H1 (cell line): ENCODE measurements at places on chromosomes 2 and 18.

DNA sequence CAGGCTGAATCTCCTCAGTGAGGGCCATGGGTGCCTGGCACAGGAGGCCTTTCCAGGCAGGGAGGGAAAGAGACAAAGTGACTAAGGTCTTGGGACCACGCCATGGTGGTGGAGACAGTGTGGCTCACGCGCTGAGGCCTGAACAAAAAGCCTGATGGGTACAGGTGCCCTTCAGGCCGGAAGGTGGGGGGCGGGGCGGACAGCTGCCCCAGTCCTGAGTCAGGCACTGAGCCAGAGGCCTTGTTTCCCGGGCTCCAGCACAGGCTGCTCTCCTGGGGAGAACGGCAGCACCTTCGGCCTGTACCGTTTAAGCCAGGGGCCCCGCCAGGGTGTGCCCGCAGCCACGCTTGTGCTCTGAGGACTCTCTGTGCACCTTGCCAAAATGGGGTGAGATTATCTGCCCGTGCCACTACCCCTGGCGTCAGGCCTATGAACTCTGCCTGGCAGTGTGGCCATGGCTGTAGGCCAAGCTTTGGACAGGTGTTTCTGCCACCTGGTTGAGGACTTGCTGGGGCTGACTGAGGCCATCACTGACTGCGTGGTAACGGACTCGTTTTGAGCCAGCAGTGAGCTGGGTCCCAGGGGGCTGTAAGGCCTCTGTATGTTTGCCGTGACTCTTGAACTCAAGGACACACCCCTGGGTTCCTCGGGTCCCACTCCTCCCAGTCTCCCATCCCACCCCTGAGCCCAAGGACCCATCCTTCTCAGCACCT lies 31.7 kb upstream of the DNMT3A start:
- H3K4me1 ChIP-seq = peaks cover 12% of the 10 kb centered on the region; the same call in 1 of the 2 replicates
- no peak overlapping the region for H3K4me3 ChIP-seq
- no peaks in the 10 kb centered on the region for H3K36me3 ChIP-seq
- no peak overlapping the region for H3K27ac ChIP-seq
- DNase-seq = no peak

DNA sequence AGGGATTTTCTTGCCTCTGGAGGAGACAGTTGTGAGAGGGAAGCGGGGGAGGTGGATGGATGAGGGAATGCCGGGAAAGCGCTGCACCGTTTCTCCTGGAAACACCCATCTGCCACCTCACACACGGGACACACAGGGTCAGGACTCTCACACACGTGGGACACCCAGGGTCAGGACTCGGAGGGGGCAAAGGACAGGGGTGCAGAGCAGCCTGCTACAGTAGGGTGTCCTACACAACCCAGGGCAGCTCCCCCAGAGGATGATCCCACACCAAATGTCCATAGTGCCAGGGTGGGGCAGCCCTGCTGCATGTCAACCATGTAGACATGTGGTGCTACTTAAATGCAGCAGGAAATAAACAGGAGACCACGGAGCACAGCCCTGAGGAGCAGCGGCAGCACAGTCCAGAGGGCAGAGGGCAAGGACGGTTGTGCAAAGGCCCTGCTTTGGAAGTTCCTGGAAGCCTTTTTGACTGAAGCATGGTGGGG lies 5.1 kb downstream of the RAMP1 start:
- DNase-seq = no peak
- no peaks in the 10 kb centered on the region for H3K36me3 ChIP-seq
- H3K27me3 ChIP-seq = peaks cover 15% of the 10 kb centered on the region
- no peak overlapping the region for H3K4me3 ChIP-seq
- no peak overlapping the region for H3K27ac ChIP-seq

GRCh38 chr2:40359811-40360210 lies 92.1 kb downstream of the SLC8A1 start:
- H3K36me3 ChIP-seq = no peaks in the 10 kb centered on the region
- H3K4me1 ChIP-seq = no peaks in the 10 kb centered on the region
- no peak for DNase-seq
- no peaks in the 10 kb centered on the region for H3K27me3 ChIP-seq

DNA sequence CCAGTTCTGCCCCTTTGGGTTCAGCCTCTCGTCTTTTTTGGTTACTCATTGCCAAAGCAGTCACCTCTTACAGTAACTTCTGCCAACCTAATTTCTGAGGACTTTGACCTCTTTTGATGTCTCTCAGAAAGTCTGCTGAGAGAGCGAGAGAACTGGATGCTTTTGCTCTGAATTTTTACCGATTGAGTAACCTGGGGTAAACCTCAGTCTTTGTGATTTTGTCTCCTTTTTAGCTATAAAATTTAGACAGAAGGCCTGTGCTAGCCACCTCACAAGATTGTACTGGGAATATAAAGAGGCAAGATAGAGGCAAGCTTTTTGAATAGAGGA lies 34.8 kb upstream of the IL1R1 start:
- H3K27me3 ChIP-seq = no peaks in the 10 kb centered on the region
- no peaks in the 10 kb centered on the region; the same call in 1 of the 2 replicates for H3K4me1 ChIP-seq
- H3K27ac ChIP-seq = no peak overlapping the region
- no peak for DNase-seq

- no peaks in the 10 kb centered on the region for H3K27me3 ChIP-seq
- H3K4me1 ChIP-seq = peaks cover 4% of the 10 kb centered on the region
- H3K4me3 ChIP-seq = no peak overlapping the region
Observed at GRCh38 chr2:234678711-234679110, 181.8 kb upstream of the ARL4C start.

DNA sequence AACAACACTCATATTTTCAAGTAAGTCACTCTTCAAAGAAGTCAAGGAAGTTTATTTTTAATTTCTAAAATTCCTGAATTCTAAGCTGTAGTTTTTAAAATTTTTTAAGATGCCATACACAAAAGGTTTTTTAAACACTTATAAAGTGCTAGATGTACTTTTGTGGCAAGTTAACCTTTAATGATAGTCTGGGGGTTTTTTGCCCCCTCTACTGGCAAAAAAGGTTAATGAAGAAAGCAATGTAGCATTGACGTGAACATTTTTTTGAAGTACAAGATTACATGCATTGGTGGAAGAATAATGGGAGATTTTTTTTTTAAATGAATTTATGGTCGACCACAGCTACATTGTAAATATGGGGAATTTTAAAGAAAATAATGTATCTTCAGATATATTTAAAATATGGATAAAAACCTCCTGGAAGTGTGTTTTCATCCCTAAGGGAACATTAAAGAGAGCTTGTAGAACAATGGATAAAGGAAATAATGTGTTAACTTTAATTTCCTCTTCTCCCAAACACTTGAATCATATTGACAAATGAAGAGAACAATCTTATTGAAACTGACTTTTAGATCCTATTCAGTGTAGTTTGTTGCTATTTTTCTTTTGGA lies 12.6 kb downstream of the ITPRID2 start:
- H3K36me3 ChIP-seq = no peaks in the 10 kb centered on the region; the same call in 1 of the 2 replicates
- H3K4me1 ChIP-seq = no peaks in the 10 kb centered on the region
- DNase-seq = no peak
- H3K27ac ChIP-seq = no peak overlapping the region

DNA sequence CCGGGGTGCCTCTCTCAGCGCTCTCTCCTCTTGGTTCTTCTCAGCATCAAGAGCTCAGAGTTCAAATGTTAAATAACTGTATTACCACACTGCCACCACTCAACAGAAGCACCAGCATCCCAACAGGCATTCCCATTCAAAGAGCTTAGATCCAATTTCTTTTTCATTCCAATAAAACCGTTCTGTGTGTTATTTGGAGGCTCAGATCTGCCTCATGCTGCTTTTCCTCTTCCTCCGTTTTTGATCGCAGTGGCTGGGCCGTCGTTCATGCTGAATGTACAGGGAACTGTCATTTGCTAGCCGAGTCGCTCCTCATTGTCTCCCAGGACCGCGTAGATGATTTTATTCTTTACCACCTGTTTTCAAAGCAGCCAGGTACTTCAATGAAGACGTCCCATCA lies 798.9 kb upstream of the SALL3 start:
- H3K4me1 ChIP-seq = no peaks in the 10 kb centered on the region
- no peaks in the 10 kb centered on the region for H3K36me3 ChIP-seq
- no peaks in the 10 kb centered on the region for H3K27me3 ChIP-seq
- H3K4me3 ChIP-seq = no peak overlapping the region
- DNase-seq = no peak

GRCh38 chr2:240997141-240997855 lies 1.1 kb upstream of the SNED1 start:
- no peaks in the 10 kb centered on the region for H3K4me1 ChIP-seq
- H3K4me3 ChIP-seq = peak overlapping the region; percentile 79; the same call in 1 of the 2 replicates
- peaks cover 12% of the 10 kb centered on the region for H3K27me3 ChIP-seq
- no peaks in the 10 kb centered on the region for H3K36me3 ChIP-seq
- no peak for DNase-seq

DNA sequence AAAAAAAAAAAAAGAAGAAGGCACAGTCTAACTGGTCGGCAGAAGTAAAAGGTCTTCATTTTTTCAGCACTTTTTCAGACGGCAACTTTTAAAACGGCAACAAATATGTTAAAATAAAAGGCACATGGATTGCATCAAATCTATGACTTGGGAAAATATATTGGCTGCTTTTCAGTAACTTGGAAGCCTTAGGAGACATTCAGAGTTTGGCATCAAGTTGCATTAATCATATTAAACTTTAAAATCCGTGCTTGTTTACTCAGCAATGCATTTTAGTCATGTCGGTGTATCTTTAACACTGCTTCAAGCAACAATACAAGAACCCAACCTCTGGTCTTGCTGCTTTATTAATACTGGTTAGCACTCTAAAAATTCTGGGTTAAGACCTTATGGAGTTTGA lies 111.1 kb downstream of the MEP1B start:
- no peaks in the 10 kb centered on the region for H3K36me3 ChIP-seq
- H3K4me1 ChIP-seq = no peaks in the 10 kb centered on the region
- H3K4me3 ChIP-seq = no peak overlapping the region
- H3K27me3 ChIP-seq = no peaks in the 10 kb centered on the region
- no peak overlapping the region for H3K27ac ChIP-seq
- DNase-seq = no peak

GRCh38 chr2:217706095-217706494 lies 296.7 kb downstream of the TNS1 start:
- no peaks in the 10 kb centered on the region for H3K27me3 ChIP-seq
- no peak overlapping the region for H3K27ac ChIP-seq
- H3K36me3 ChIP-seq = no peaks in the 10 kb centered on the region
- no peak for DNase-seq
- no peaks in the 10 kb centered on the region for H3K4me1 ChIP-seq

- no peak for DNase-seq
- no peak overlapping the region for H3K27ac ChIP-seq
- H3K4me1 ChIP-seq = no peaks in the 10 kb centered on the region
- H3K36me3 ChIP-seq = no peaks in the 10 kb centered on the region
- no peak overlapping the region for H3K4me3 ChIP-seq
Observed at GRCh38 chr2:145038041-145038525, 518.2 kb upstream of the ZEB2 start.

GRCh38 chr2:214960677-214961076 lies 151.2 kb upstream of the BARD1 start:
- no peaks in the 10 kb centered on the region for H3K36me3 ChIP-seq
- no peak overlapping the region for H3K27ac ChIP-seq
- no peak for DNase-seq

DNA sequence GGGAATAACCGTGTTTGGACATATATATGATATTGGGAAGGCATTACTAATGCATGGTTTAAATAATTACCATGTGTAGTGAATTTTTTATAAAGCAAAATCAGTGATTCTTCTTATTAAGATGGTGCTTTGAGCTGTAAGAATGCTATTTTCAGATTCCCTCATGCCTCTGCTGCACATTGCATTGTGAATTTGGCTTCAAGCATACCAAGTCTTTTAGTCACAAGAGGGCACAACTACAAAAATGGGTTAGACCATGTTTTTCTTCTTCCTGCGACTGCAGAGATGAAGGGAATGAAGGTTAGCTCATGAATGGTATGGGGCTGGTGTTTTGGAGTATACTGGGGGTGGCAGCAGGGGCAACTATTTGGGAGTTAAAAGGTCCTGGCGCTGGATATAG lies 320.1 kb downstream of the SLC4A3 start:
- H3K36me3 ChIP-seq = no peaks in the 10 kb centered on the region
- no peak overlapping the region for H3K4me3 ChIP-seq
- H3K27me3 ChIP-seq = no peaks in the 10 kb centered on the region
- H3K4me1 ChIP-seq = no peaks in the 10 kb centered on the region

GRCh38 chr18:57025540-57025939 lies 121.3 kb upstream of the BOD1L2 start:
- no peaks in the 10 kb centered on the region for H3K4me1 ChIP-seq
- H3K27me3 ChIP-seq = no peaks in the 10 kb centered on the region

- H3K27me3 ChIP-seq = no peaks in the 10 kb centered on the region
- H3K27ac ChIP-seq = no peak overlapping the region
- no peak overlapping the region for H3K4me3 ChIP-seq
Observed at GRCh38 chr18:4399929-4400328, 55.2 kb downstream of the DLGAP1 start.

DNA sequence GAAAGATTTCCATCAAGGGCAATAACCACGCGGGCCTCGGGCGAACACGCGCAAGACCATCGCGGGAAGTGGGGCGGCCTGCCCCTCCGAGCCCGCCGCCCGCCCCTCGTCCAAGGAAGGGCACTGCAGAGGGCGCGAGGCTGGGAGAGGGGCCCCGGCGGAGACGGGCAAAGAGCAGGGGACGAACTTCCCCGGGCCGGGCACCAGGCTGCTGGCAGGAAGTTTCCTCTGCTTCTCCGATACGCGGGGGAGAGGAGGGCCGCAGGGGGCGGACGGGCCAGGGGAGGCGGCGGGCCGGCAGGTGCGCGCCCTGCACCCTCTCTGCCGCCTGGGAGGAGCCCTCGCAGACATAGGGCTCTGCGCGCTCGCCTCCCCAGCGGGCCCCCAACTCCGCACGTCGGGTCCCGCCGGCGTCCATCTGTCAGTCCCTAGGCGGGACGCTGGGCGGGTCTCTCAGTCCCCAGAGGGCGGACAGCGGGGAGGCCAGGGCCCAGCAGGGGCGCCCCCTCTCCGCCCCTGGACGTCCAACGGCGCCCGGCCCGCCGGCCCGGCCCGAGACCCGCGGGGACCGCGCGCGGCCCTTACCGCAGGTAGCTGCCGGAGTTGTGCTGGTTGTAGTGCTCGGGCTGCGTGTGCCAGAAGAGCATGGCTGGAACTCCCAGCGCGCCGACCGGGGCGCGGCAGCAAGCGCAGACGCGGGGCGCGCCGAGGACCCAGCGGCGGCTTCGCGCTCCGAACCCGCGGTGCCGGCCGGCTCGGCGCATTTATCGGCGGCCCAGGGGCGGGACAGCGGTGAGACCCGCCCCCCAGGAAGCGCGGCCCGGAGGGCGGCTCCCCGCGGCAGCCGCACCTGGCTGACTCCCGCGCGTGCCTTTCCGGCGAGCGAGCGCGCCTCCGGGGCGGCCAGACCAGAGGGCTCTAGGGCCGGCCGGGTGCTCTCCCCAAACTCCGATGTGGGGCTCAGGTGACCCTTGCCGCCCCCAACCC lies at the start of gene TFCP2L1:
TSS of gene TFCP2L1 (minus strand) at position 740 of the 987 bp plus-strand sequence. CDS start at position 647, 93 bp downstream.
- H3K27me3 ChIP-seq = peaks cover 7% of the 10 kb centered on the region
- no peaks in the 10 kb centered on the region for H3K36me3 ChIP-seq
- peak within 1 kb of the TSS; percentile 48 for H3K4me3 ChIP-seq
- peak; percentile 27 for DNase-seq
- no peaks in the 10 kb centered on the region for H3K4me1 ChIP-seq
- H3K27ac ChIP-seq = no peak within 1 kb of the TSS
